ENCODE measurements at places on chromosomes 7 and 10.

- no peak for DNase-seq
These were observed 504.3 kb upstream of the VSTM2A start for GRCh38 chr7:54037873-54038272.

GRCh38 chr7:113710310-113711096 lies 208.3 kb downstream of the PPP1R3A start:
- peak; percentile 85 for DNase-seq

GRCh38 chr7:105487579-105488571 lies 34.2 kb downstream of the PUS7 start:
- DNase-seq: peak; percentile 80

GRCh38 chr7:50539725-50540124 lies 25.5 kb downstream of the DDC start:
- no peak for DNase-seq

- no peak for DNase-seq
These were observed 7.9 kb upstream of the EMX2 start for GRCh38 chr10:117534321-117535297.

GRCh38 chr7:148882841-148883265 lies 1.2 kb downstream of the EZH2 start:
- no peak for DNase-seq

- DNase-seq: peak; percentile 40
These were observed 171.1 kb upstream of the TBX20 start for GRCh38 chr7:35424869-35425495.

GRCh38 chr7:129616530-129616929 lies 5.0 kb downstream of the NRF1 start:
- peak; percentile 43 for DNase-seq

DNA sequence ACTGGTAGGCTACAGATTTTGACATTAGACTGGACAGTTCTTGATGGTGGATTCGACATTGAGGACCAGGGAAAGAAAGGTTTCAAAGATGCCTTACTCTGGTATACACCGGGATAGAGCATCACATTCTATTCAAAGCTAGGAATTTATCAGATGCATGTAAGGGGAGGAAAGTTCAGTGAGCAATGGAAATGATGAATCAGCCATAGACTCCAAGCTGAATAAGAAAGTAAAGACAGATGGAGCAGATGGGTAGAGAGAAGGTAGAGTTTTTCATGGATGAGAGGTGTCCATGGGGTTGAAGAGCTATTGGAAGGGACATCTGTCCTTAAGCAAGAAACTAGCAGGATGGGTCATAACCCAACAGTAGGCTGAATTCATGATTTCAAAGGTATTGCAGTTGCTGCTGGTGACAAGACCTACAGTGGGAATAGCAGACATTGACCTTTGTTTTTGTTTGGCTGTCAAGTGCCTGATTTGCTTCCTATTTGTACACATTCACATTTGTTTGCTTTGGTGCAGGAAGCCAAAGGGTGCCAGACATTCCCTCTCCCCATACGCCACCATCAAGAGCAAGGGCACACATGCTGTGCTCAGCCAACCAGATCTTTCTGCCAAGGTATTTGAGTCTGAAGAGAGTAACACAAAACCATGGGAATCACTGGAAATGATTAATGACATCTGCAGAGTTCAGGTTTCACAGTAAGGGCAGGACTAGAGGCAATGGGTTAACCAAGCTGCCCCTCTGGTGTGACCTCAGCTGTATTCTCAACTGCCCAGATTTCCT lies 8.6 kb upstream of the CACUL1 start:
- no peak for DNase-seq
